Natural killer cell treated with Interleukin-12 subunit alpha and Interleukin-12 subunit beta and Interleukin-15 and Interleukin-18, amount 100 ng/mL, for 72 hours (primary cell): ENCODE measurements at places on chromosomes 16 and 17.

DNA sequence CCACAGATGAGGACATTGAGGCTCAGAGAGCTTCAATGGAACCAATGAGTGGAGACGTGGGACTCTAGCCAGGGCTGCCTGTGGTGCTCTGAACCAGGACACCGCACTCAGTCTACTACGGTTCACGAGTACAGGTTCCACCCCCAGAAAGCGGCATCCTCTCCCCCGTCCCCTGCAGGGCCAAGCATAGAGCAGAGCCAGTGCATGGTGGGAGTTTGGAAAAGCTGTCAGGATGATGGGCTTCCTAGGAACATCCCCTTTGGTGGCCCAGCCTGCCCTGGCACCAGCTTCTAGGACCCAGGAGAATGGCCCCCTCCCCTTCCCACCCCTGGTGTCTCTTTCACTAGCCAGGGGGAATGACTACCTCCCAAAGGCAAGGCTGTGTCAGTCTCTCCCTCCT lies 8.4 kb downstream of the ZNF319 start:
- no peak for DNase-seq

GRCh38 chr17:40064971-40065768 lies 2.4 kb downstream of the THRA start:
- DNase-seq = no peak

DNA sequence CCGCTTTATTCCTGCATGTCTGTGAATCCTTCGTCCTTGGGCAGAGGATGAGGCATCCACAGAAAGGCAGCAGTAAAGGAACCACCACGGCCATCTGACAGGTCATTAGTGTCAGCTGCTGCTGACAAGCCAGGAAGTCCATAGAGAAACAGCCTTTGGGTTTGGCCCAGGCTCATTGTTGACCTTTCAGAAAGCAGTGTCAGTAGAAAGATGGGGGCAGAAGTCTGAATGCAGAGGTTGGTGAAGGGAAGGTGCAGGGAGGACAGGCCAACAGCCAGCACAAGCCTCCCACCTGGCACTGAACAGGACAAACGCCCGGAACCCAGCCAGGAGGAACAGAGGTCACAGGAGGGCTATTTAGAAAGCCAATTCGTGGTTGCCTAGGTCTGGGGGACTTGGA lies 105.8 kb downstream of the VAT1L start:
- no peak for DNase-seq

- DNase-seq = no peak
These were observed 43.5 kb downstream of the GPRC5B start for GRCh38 chr16:19841184-19841583.

- DNase-seq = no peak
These were observed 27.2 kb downstream of the PLCD3 start for GRCh38 chr17:45104907-45105624.

- DNase-seq = no peak
These were observed 1849.3 kb downstream of the TP53TG3F start for GRCh38 chr16:35308674-35309073.

DNA sequence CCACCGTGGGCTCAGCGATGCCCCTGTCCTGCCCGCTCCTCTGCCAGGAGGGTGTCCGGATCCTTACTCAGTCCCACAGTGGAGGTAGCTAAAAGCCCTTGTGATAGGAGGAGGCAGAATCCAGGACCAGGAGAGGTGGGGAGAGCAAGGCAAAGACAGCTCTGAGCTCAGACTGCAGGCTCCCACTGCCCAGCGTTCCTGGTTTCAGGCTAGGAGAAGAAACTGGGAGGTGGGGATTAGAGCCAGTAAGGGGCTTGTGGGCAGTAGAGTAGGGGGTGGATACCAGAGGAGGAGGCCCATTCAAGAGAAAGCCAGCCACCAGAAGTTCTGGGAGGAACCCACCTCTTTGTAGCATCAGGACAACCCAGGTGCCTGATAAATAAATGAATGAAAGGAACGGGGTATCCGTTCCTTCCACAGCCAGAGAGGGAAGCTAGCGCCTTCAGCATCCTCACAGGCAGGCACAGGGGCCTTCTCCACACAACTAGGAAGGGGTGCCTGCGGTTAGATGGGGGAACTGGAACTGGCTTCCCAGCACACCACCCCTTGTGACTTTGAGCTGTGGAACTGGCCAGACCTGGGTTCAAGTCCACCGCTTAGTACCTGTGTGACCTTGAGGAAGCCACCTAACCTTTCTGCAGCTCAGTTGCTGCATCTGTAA lies 2.3 kb downstream of the IL21R start:
- no peak for DNase-seq

DNA sequence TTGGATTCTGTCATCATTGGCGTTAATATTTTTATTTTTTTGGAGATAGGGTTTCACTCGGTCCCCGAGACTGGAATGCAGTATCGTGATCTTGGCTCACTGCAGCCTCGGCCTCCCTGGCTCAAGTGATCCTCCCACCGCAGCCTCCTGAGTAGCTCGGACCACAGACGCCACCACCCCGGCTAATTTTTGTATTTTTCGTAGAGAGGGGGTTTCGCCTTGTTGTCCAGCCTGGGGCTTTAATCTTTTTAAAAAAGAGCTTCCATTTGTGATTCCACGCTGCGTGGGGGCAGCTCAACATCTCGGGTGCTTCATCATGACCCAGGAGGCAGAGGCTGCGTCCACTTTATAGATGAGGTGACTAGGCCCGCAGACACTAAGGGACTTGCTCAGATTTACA lies 1.5 kb downstream of the BANP start:
- DNase-seq = no peak

DNA sequence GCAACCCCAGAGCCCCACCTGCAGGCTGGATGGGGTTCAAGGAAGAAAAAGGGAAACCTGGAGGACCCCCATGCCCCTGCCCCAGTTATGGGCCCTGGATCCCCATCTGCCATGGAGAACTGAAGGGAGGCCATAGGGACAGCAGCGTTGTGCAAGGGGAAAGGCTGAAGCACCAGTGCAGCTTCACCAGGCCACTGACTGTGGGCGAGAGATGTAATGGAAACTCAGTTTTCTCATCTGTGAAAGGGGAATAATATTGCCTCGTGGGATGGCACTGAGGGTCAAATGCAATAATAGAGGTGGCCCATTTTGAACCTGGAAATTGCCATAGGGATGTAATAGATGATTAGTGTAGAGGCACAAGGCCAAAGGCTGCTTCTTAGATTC lies 9.9 kb upstream of the TSPOAP1 start:
- DNase-seq = peak; percentile 73

DNA sequence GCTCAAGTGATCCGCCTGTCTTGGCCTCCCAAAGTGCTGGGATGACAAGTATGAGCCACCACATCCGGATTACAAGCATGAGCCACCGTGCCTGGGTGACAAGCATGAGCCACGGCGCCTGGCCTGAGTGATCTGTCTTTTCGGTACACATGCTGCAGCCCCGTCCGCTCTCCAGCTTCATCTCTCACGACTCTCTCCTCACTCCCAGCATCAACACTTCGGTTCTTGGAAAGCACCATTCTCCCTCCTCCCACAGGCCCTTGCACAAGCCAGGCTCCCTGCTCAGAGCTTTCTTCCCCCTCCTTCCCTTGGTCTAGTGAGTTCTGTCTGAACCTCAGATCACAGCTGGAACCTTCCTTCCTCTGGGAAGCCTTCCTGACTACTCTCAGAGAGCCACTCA lies 6.5 kb upstream of the NCBP3 start:
- no peak for DNase-seq

- DNase-seq = no peak
These were observed 149.5 kb upstream of the MON1B start for GRCh38 chr16:77041468-77041867.

DNA sequence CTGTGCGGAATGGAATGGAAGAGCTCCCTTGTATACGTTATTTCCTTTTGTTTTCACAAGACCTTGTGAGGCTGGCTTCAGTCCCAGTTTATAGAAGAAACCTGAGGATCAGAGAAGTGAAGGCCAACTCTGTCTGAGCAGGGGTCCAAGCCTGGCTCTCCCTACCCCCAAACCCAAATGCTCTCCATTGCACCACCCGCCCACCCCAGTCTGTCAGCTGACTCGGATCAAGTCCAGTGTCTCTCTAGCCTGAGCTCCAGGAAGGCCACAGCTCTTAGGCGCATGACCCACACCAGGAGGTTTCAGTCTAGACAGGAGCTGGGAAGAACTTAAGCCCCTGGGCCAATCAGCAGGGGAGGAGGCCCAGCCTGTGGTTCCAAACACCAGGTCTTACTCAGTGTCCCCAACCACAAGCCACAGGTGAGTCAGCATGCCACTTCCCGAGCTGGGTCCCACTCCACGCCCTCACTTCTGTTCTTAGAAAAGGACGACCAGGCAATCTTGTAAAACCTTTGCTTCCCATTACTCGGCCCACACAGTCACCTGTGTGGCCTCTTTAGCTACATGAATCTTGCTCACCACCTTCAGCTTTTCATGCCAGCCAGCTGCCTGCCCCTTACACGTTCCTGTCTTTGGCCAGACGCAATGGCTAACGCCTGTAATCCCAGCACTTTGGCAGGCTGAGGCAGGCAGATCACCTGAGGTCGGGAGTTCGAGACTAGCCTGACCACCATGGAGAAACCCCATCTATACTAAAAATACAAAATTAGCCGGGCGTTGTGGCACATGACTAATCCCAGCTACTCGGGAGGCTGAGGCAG lies 27.8 kb downstream of the TK2 start:
- DNase-seq = peak; percentile 96

DNA sequence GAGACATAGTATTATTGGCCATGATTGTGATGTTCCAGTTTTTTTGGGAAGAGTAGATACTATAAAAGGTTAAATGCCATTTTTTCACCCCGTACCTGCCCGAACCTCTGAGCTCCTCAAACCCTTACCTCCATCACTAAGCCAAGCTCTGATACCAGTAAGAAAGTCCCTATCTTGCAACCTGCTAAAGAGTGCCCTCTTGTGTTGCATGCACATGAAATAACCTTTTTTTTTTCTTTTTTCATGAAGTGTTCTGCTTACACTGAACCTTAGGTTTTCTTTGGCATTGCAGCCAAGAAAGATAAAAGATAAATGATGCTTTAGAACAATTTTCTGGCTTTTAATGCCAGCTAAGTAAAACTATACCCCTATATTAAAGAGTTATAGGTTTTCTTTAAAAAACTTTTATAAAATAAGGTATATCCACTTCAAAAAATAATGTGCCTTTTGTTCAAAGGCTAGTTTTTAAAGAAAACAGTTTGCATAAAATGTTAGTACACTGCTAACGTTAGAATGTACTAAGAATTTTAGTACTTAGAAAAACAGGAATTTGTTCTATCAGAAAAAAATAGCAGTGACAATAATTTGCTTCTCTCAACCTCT lies 295.3 kb upstream of the PMFBP1 start:
- no peak for DNase-seq

- no peak for DNase-seq
These were observed 141.3 kb upstream of the HSBP1 start for GRCh38 chr16:83666449-83666848.

DNA sequence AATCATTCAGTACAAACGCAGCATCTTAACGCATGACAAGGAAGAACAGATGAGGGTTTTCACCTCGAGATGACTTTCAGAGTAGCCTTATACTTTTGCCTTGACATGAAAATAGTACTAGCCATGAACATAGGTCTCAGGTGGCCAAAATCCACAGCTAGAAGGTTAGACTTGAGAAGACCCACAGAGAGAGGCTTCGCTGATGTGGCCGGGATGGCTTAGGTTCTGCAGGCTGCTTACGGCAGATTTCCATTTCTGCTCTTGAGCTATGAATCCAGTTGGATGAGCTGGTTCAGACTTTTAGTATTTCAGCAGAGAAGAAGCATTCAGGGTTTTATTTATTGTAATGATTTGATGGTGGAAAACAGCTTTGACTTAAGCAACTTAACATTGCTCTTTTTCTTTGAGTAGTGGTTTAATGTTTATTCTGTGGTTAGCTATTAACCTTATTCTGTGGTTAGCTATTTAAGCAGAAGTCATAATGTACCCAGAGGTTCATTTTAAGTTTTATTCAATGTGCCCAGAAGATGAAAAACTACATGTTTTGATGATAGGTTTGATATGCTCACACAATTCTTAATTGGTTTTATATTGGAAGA lies 7.6 kb downstream of the KRT24 start:
- no peak for DNase-seq

DNA sequence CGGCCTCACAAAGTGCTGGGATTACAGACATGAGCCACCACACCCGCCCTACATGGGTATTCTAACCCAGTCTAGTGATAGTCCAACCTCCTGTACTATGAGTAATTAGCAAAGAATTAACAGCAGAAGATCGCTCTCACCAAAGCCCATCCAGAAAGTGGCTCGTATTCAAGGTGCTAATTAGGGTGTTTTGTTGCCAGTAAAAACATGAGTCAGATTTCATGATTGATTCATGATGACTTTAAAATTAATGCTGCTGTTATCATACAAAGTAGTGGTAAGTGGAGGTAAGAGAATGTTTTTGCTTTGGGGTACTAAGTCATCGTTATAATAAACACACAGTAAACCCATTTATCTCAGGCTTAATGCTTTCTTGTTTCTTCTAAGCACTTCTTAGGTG lies 428.8 kb downstream of the WWOX start:
- no peak for DNase-seq

DNA sequence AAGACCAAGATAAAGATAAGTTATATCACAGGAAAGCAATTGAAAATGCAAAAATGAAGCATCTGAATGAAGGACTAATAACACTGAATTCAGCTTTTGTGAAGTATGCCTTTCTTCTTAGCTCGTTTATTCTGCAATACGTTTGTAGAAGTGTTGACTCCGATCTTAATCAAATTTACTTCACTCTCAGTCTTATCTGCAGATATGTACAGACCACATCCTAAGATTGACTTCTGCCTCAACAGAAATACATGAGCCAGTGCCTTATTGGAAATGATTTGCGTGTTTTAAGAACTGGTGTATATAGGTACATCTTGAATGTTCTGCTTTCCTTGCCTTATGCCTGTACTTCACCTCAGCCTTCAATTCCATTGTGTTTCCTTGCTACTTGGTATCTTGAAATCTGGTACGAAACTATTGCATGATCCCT lies 1.3 kb downstream of the ATF7IP2 start:
- no peak for DNase-seq

DNA sequence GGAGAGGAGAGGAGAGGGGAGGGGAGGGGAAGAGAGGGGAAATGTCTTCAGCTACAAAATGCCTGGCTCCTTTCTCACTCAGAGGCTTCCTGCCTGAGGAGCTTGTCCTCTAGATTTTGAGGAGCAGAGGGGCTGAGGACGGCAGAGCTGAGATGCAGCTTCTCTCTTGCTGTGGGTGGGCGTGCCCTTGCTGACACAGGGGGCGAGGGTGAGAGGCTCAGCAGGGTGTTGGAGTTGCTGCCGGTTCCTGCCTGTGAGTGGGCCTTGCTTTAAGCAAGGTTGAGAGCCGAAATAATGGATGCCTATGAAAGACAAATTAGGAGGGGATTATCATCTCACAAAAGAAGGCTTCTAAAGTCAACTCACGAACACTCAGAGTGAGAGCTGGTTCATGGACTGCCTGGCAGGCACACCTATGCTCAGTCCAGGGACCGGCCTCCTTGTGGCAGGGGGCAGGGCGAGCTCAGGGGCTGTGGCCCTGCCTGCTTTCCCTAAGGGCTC lies 215.6 kb downstream of the MSI2 start:
- no peak for DNase-seq
